NCI-H2227 treated with DMSO at 0.1 percent for 48 hours (cell line): ENCODE measurements at places on chromosomes 4 and X.
A peak's percentile ranks its signal among the peaks of the same experiment; 100 is the strongest.

DNA sequence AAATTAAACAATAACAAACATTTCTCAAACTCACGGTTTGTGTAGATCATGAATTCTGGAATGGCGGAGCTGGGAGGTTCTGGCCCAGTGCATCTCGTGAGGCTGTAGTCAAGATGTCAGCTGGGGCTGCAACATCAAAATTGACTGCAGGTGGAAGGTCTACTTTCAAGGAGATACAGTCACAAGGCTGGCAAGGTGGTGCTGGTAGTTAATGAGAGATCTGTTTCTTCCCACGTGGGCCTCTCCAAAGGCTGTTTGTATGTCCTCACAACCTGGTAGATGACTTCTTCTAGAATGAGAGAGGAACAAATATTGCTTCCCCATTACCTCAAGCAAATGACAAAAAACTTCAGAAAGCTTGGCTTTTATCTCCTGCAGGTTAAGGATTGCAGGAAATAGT lies 8.0 kb upstream of the PRDX4 start:
- no peak for DNase-seq

GRCh38 chrX:11787564-11787963 lies 29.5 kb downstream of the MSL3 start:
- peak; percentile 34 for DNase-seq

DNA sequence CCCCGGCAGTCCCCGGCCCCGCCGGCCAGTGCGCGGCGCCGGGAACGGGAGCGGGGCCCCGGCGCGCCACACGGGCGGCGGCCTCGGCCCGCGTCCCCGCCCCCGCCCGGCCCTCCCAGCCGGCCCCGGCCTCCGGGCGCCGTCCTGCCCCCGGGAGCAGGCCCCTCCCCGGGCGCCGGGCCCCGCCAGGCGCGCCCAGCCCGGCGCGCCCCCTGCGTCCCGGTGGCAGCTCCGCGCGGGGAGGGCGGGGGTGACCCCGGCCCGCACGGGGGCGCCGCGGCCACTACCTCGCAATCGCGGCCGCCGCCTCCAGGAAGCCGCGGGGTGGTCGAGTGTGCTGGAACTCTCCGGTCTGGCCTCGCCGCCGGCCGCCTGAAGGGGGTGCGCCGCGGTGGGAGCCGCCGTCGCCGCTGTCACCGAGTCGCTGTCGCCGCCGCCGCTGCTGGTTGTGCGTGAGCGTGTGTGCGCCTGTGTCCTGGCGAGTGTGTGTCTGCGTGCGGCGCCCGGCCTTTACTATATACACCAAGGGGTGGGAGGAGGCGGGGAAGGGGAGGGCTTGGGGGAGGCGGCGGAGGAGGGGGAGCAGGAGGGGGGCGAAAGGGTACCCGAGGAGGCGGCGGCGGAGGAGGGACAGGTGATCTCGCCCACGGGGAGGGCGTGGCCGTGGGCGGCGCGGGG lies at the start of gene RAI2:
Gene RAI2 (minus strand): TSS at position 488 of the 678 bp plus-strand sequence. CDS start 59,288 bp downstream, outside the sequence.
- DNase-seq: peak; percentile 15

GRCh38 chr4:101158134-101158482 lies 189.2 kb downstream of the PPP3CA start:
- DNase-seq: no peak

- no peak for DNase-seq
Observed at GRCh38 chr4:90580326-90580725, 453.1 kb downstream of the CCSER1 start.

DNA sequence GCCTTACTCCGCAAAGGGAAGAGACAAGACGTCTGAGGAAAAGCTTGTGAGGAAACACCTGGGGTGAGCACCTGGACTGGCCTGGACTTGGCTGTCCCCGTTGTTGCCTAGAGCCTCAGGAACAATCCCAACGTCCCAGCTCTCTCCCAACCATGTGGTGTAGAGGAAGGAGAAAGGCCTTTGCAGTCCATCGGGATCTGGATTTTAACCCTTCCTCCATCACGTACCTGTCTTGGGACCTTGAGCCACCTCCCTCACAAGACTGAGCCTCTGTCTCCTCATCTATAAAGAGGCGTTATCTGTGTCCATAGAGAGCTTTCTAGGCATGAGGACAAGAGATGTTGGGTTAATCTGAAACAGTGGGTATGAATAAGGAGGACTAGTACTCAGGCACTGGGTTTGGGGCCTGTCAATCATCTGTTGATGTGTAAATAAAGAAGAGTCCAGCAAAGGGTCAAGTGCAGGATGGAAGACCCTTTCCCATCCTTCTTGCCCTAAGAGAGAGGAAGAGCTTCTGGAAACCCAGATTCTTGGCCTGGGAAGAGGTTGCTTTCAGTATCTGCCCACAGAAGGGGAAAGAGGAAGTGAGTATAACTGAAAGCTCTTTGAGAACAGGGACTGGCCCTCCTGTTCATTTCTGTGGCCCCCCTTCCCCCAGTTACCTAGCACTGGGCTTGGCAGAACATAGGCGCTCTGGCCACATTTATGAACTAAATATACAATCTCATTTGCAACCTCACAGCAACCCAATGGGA lies 137.1 kb downstream of the PJA1 start:
- no peak for DNase-seq
